ENCODE measurements at places on chromosomes 11 and 22. TPM values are rescaled to one million over a fixed set of nuclear protein-coding genes. Genes with fewer than 3 reads are reported as not detected.

Gene ADM2
- 5.8 TPM for total RNA-seq

Gene KRTAP5-8
- not detected for total RNA-seq

Gene DRICH1
- 0.26 TPM for total RNA-seq

Gene OR5T3
- total RNA-seq = not detected

Gene FOLR1
- total RNA-seq = not detected

Gene IGLL1
- not detected for total RNA-seq

Gene SAA4
- total RNA-seq = not detected

Gene TMEM45B
- total RNA-seq = not detected

Gene OR2AG1
- not detected for total RNA-seq

Gene SLC25A22
- total RNA-seq = 9.9 TPM

Gene ARSA
- total RNA-seq = 16.7 TPM

Gene TRIM51
- total RNA-seq = not detected

Gene GAB4
- total RNA-seq = not detected

Gene CRYBA4
- total RNA-seq = not detected

Gene GUCY1A2
- 0.50 TPM for total RNA-seq

Gene GRAP2
- total RNA-seq = not detected

Gene SLC22A12
- total RNA-seq = not detected

Gene RAB36
- 2.5 TPM for total RNA-seq

Gene PHOX2A
- total RNA-seq = not detected

Gene POU2AF3
- 0.26 TPM for total RNA-seq

Gene FOLR2
- total RNA-seq = not detected

Gene VPREB1
- total RNA-seq = not detected

Gene CDC42EP1
- total RNA-seq = 11.8 TPM

Gene SLC5A12
- not detected for total RNA-seq

Gene VWCE
- total RNA-seq = 1.7 TPM

Gene CECR2
- total RNA-seq = under 0.01 TPM

Gene SCT
- not detected for total RNA-seq

Gene HORMAD2
- total RNA-seq = not detected

Gene UCP3
- total RNA-seq = 0.33 TPM

Gene PDE2A
- total RNA-seq = 0.50 TPM

Gene CCDC116
- total RNA-seq = 0.17 TPM

Gene CSRP3
- not detected for total RNA-seq

Gene OR52N2
- not detected for total RNA-seq

Gene MARK2
- total RNA-seq = 6.4 TPM

Data from fibroblast of lung (primary cell).